ENCODE measurements at places on chromosomes 5 and 9.

DNA sequence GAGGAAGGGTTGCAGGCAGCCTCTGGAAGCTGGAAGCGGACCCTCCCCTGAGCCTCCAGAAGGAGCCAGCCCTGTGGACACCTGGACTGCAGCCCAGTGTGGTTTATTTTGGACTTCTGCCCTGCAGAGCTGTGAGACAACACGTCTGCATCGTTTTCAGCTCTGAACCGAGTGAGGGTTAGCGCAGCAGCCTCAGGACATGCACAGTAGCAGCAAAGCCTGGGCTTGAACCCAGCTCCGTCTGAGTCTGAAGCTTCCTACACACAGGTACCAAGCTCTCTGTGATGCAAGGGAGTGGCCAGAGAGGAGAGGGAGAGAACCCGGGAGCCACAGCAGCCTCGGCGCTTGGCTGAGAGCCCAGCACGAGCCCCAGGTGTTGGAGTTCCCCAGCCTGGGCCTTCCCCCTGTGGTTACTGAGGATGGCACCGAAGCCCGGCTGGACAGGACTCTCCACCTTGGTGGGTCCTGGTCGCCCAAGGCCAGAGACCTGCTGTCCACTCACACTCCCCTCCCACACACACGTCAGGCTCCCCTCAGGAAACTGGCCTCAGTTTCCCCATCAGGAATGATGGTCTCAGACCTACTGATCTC, 128.2 kb downstream of the OLFM1 start:
- DNase-seq = no peak

- DNase-seq = no peak
Observed at GRCh38 chr5:101482931-101483330, 579.8 kb upstream of the ST8SIA4 start.

DNA sequence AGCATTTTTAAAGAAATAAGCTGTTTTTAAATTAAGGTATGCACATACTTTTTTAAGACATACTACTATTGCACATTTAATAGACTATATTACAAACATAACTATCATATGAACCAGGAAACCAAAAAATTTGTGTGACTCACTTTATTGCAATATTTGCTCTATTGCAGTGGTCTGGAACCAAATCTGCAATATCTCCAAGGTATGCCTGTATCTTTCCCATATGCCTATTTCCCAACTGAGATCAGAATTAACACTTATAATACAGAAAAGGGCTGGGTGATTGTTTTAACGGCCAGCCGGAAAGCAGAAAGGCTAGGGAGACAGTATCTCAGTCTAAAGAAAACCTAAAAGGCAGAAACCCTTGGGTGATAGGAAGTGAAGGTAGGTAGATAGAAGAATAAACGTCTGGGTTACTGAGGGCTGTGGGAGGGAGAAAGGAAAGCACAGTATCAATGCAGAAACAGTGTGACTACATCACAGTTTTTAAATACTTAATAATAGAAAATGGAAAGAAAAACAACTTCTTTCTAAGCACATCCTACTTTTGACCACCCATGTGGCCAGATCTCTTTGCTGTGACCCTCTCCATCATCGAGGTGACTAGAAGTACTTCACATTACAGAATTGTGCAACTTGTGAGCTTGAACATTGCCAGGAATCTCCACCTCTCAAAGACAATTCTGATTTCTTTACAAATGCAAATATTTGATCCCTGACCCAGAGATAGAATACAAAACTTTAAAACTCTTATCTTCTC, 126.4 kb downstream of the LPAR1 start:
- DNase-seq = no peak

GRCh38 chr9:127130661-127131538, 8.5 kb upstream of the ANGPTL2 start:
- no peak for DNase-seq

- no peak for DNase-seq
Observed at GRCh38 chr5:129904667-129905472, 605 bp downstream of the CHSY3 start.

DNA sequence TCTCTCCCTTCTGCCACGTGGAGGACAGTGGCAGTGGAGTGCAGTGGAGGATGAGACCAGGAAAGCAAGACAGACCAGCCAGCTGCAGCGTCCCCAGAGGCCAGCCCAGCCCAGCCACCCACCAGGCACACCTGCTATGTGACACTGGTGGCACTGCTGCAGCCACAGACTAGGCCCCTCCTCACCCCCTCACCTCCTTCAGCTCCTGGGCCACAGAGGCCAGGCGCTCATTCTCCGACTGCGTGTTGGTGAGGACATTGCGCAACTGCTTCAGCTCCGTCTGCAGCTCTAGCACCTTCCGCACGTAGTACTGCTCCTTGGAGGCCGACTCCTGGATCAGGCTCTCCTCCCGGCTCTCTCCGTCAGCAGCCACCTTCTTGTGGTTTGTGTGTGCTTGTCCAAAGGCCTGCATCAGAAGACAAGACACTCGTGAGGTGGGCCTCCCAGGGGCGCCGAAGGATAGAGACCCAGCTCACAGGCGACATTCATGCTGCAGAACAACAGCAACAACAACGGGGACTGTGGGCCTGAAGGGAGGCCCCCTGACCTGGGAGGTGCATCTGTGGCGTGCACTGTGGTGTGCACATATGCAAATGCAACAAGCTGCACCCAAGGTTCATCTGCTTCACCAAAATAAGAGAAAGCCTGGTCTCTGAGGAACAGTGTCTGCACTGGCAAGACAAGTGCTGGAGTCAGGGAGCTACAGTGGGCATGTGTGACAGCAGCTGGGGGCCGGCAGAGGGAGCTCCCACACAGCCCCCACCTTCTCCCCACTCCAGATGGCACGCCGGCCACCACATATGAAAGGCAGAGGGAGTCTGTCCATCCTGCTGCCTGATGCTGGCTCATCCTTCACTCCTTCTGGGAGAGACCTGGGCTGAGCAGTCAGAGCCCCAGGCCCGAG, 35.5 kb downstream of the BICD2 start:
- DNase-seq = no peak

DNA sequence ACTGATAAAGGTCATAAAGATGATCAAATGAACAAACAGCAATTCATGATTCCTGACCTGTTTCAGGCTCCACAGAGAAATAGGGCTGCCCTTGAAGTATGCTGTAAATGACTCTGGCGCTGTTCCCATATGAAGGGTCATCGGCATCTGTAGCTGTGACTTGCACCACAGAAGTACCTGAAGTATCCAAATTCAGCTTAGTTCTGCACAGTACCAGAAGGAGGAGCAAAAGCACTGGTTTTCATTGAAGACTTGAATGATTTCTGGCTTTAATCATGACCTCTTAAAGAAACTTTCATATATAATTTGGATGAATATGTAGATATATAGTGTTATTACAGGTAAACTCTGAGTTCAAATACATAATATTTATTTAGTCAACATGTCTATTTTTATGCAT, 109.1 kb downstream of the CDH10 start:
- peak; percentile 32 for DNase-seq

DNA sequence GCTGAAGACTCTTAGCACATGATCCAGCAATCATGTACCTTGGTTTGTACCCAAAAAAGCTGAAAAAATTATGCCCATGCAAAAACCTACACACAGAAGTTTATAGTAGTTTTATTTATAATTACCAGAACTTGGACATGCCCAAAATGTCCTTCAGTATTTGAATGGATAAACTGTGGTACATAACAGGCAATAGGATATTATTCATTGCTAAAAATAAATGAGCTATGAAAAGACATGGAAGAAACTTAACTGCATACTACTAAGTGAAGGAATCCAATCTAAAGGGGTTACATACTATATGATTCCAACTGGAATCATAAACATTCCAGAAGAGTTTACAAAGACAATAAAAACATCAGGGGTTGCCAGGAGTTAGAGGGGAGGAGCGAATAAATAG, 25.6 kb downstream of the FBXL17 start:
- DNase-seq = no peak
